ENCODE measurements at places on chromosomes 5 and 9. TPM values are rescaled to one million over a fixed set of nuclear protein-coding genes. Genes with fewer than 3 reads are reported as not detected.

PDE6A gene
- 3.4 TPM for total RNA-seq

TAF11L10 gene
- total RNA-seq: not detected

SOHLH1 gene
- not detected for total RNA-seq

TTLL11 gene
- total RNA-seq: 6.4 TPM

HSD17B3 gene
- 1.9 TPM for total RNA-seq

C8G gene
- total RNA-seq: 3.2 TPM

GLDC gene
- total RNA-seq: 0.38 TPM

CTNNAL1 gene
- total RNA-seq: 8.3 TPM

ORM2 gene
- total RNA-seq: not detected

PCDH12 gene
- 1.2 TPM for total RNA-seq

DNAI1 gene
- not detected for total RNA-seq

ANGPTL2 gene
- 50.9 TPM for total RNA-seq

INPP5E gene
- total RNA-seq: 14.4 TPM

ANKRD33B gene
- total RNA-seq: 0.96 TPM

CDH18 gene
- 0.76 TPM for total RNA-seq

TMEM171 gene
- total RNA-seq: 101 TPM

IL4 gene
- total RNA-seq: not detected

GNE gene
- total RNA-seq: 56.6 TPM

KCNMB1 gene
- 59.1 TPM for total RNA-seq

FUT7 gene
- total RNA-seq: 0.14 TPM

FOXD4L5 gene
- total RNA-seq: not detected

HACD4 gene
- 0.93 TPM for total RNA-seq

OR13F1 gene
- total RNA-seq: not detected

CCNI2 gene
- total RNA-seq: 12.3 TPM

C5orf58 gene
- total RNA-seq: not detected

ADGRD2 gene
- not detected for total RNA-seq

WDR38 gene
- not detected for total RNA-seq

ADRB2 gene
- total RNA-seq: 0.41 TPM

PDZD2 gene
- 2.1 TPM for total RNA-seq

ZNF454 gene
- total RNA-seq: 1.5 TPM
